ENCODE measurements at places on chromosomes 2 and 18. TPM values are rescaled to one million over a fixed set of nuclear protein-coding genes. Genes with fewer than 3 reads are reported as not detected.

SIGLEC15 gene
- 0.47 TPM for total RNA-seq

COL6A3 gene
- total RNA-seq = 868 TPM

DNA sequence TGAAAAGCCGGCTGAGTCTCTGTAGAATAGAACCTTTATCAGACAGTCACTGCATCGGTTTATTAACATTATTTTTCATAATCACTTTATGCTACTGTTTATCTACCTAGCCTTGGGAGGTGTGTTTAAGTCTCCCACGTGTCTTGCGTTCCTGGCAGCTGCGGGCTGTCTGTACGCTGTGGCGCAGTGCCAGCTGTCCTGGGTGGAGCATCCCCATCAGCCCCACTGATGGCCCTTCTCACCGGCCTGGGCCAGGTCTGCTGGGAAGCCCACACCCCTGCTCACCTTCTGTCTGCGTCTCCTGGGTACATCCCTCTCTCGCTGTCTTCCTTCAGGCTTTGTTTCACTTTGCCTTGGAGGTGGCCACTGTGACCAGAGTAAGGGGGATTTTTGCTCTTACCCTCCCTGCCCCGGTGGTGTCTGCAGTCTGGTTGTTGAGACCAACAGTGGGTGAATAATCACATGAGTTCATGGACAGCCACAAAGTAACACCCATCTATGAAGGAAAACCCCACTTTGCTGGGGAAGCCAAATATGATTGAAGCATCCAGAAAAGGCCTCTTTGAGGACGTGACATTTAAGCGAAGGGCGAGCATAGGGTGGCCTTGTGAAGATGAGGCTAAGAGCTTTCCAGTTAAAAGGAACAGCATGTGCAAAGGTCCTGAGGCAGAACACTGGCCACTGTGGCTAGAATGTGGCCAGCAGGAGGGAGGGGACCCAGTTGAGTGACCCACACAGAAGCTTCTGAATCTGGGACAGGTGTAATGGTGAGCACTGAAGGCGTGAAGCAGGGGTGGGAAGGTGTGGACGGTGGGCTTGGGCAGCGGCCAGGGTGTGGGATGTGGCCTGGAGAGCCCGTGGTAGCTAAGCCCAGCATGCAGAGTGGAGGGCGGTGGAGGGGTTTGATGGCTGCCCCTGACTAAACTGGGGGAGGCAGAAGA lies 41.7 kb downstream of the RAMP1 start:
- H3K4me3 ChIP-seq = no peak overlapping the region
- no peak overlapping the region for H3K27ac ChIP-seq
- H3K27me3 ChIP-seq = no peaks in the 10 kb centered on the region

DNA sequence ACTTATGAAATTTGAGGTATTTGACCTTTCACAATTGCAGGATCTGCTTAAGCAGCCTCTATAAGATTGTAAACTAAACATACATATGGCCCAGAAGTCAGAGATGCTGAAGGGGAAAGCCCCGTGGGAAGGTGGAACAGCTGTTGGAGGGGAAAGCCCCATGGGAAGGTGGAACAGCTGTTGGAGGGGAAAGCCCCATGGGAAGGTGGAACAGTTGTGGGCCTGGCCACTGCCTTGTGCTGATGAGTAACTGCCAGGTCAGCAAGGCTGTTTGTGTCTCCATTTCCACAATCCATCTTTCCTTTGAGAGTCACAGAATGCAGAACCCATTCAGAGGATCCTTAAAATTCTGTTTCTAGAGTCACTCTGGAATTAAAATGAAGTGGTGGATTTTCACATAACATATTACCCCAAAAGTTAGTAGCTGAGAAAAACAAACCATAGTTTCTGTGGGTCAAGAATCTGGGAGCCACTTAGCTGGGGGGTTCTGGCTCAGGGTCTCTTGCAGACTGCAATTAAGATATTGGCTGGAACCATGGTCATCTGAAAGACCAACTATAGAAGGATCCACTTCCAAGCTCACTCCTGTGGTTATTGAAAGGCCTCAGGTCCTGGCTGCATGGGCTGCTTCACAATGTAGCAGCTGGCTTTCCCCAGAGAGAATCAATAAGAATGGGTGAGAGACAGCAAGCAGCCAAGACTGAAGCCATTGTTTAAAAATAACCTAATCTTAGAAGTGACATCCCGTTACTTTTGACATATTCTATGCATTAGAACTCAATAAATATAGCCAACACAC lies 86.6 kb upstream of the CAVIN2 start:
- H3K36me3 ChIP-seq = no peaks in the 10 kb centered on the region
- no peak overlapping the region for H3K27ac ChIP-seq
- H3K27me3 ChIP-seq = no peaks in the 10 kb centered on the region
- peaks cover 10% of the 10 kb centered on the region for H3K4me1 ChIP-seq

- no peak overlapping the region for H3K27ac ChIP-seq
- H3K4me1 ChIP-seq = no peaks in the 10 kb centered on the region
- H3K36me3 ChIP-seq = no peaks in the 10 kb centered on the region
- no peak overlapping the region for H3K4me3 ChIP-seq
- no peak for DNase-seq
- H3K27me3 ChIP-seq = no peaks in the 10 kb centered on the region
Measured at GRCh38 chr2:224764565-224765236, 48.5 kb upstream of the CCDC195 start.

CTAGE1 gene
- not detected for total RNA-seq

DNA sequence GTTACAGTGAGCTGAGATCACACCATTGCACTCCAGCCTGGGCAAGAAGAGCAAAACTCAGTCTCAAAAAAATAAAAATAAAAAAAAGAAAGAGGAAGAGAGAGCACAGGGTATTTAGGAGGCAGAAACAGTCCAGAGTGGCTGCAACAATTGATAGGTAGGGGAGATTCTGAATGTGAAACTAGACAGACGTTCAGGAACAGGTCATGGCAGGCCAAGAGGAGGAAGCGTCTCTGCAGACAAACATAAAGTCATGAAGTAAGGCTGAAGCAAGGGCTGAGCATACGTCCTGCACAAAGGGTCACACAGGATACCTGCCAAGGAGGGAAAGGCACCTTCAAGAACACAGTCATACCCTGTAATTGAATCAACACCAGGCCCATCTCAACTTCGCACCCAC lies 64.1 kb upstream of the ZNF532 start:
- H3K36me3 ChIP-seq = no peaks in the 10 kb centered on the region
- no peak overlapping the region for H3K4me3 ChIP-seq
- H3K27ac ChIP-seq = no peak overlapping the region
- no peak for DNase-seq

DNA sequence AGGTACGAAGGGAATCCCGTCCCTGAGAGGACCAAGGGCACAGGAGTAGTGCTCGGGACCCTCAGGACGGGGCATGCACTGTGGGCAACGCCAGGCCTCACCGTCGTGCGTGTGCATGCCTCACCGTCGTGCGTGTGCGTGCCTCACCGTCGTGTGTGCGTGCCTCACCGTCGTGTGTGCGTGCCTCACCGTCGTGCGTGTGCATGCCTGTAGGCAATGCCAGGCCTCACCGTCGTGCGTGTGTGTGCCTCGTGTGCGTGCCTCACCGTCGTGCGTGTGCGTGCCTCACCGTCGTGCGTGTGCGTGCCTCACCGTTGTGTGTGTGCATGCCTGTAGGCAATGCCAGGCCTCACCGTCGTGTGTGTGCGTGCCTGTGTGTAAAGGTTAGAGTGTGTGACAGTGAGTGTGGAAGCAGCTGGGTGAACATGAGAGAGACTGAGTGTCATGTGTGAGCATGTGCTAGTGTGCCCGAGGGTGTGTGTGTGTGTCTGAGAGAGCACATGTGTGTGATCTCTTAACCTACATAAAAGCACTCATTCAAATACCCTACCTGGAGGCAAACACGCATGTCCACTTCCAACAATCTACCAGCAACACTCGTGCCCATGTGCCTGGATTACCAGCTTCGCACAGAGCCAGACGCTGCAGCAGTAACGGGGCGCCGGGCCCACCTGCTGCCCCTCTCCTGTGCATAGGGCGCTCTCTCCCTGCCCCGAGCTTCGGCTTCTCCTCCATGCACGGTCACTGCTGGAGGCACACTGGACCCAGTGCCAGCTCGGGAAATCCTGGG lies 36.3 kb downstream of the ZNF516 start:
- no peak for DNase-seq
- peaks cover 18% of the 10 kb centered on the region for H3K36me3 ChIP-seq
- no peak overlapping the region for H3K4me3 ChIP-seq
- no peak overlapping the region for H3K27ac ChIP-seq

GRCh38 chr18:63787673-63788072 lies 12.5 kb downstream of the SERPINB7 start:
- H3K36me3 ChIP-seq = no peaks in the 10 kb centered on the region
- no peaks in the 10 kb centered on the region for H3K4me1 ChIP-seq
- H3K27ac ChIP-seq = no peak overlapping the region
- H3K27me3 ChIP-seq = no peaks in the 10 kb centered on the region
- no peak overlapping the region for H3K4me3 ChIP-seq

DNA sequence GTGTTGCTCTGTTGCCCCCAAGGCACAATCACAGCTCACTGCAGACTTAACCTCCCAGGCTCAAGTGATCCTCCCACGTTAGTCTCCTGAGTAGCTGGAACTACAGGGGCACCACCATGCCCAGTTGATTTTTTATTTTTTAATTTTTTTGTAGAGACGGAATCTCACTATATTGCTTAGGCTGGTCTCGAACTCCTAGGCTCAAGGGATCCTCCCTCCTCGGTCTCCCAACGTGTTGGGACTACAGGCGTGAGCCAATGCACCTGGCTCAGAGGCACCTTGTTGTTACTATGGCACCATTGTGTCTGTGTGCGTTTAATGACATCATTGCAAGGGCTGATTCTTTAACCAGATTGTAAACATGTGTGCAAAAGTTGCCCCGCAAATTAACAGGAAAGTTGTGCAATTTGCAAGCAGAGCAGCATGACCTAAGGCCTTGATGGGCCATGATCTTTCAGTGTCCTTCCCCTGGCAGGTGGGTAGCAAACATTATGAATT lies 22.6 kb downstream of the TCF23 start:
- H3K27me3 ChIP-seq = peaks cover 26% of the 10 kb centered on the region
- no peak overlapping the region for H3K4me3 ChIP-seq
- peaks cover 16% of the 10 kb centered on the region for H3K4me1 ChIP-seq
- DNase-seq = no peak
- H3K36me3 ChIP-seq = no peaks in the 10 kb centered on the region
